ENCODE measurements at places on chromosomes 3 and 15.

GRCh38 chr3:113271594-113272384 is 60.4 kb downstream of the BOC start:
- DNase-seq: no peak

DNA sequence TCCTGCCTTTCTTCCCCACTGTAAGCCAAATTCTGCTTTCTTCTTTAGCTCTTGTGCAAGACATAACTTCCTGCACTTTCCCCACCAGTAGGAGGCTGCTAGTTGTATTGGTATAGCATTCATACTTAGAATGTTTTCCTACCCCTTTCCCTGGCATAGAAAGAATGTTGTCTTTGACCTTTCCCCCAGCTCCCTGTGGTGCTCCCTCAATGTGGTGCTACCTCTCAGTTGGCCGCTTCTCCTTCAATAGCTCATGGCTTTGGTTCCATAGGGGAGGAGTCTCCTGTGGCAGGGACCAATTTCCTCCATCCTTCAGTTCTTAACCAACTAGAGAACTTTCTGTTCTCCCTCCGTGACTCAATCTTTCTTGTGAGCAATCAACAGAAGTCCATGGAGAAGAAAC is 67.5 kb upstream of the AKAP13 start:
- peak; percentile 54 for DNase-seq

- DNase-seq: no peak
Measured at GRCh38 chr15:55576943-55577342, 11.2 kb downstream of the PYGO1 start.

- no peak for DNase-seq
Measured at GRCh38 chr3:108894981-108895380, 58.7 kb downstream of the GUCA1C start.

- DNase-seq: no peak
Measured at GRCh38 chr3:130907966-130908365, 14.1 kb downstream of the ATP2C1 start.

DNA sequence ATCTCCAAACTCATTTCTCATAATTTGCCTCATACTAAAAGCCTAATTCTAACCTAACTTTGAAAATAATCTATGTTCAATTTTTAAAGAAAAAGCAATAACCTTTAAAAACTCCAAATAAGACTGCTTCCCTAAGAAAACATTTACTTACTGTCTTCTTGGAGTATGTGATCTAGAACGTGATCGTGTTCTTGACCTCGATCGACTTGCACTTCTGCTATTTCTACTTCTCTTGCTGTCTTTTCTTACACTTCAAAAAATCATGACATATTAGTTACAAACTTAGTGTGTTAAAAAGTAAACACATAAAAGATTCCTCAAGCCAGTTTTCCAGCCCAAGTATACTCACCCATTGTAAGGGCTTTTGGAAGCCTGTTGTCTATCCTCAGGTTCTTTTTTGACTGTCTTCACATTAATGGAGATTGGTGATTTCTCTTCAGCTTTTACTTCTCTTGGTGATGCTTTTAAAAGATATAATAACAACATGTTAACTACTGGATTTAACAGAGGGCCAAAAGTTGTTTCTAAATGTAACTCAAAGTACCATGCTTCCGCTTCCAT is 10.7 kb downstream of the CCNL1 start:
- DNase-seq: no peak

DNA sequence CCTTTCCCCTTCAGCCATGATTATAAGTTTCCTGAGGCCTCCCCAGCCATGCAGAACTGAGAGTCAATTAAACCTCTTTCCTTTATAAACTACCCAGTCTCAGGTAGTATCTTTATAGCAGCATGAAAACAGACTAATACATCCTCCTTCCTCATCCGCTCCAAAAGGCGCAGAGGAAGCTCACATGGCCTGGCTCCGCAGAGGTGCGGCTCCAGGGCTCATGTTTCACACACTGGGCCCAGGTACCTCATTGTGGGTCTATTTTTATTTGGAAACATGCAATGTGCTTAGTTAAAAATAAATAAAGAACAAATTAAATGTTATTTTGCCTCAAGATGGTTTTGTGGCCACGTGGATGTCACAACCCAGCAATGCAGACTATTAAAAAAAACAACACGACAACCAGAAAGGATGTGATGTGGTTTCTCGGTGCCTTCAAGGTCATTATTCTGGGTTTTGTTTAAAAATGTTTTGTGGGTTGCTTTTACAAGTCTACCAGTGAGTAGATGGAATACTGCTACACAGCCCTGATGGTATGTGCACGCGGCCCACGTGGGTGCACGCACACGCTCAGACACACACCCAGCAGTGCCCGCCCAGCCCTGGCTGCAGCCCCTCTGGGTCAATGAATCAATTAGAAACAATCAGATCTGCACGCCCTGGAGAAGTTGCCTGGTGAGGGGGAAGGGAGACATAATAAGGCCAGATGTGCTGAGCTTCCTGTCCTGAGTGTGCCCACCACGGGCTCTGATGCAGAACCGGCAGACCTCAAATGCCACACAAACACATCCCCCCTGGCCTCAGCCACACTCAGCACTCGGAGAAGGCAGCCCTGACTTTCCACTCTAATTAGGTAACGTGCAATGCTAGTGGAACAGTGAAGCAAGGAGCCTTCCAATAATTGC is 140.1 kb downstream of the ADAMTS17 start:
- no peak for DNase-seq

- DNase-seq: no peak
Measured at GRCh38 chr3:59142556-59142955, 92.7 kb upstream of the CFAP20DC start.

DNA sequence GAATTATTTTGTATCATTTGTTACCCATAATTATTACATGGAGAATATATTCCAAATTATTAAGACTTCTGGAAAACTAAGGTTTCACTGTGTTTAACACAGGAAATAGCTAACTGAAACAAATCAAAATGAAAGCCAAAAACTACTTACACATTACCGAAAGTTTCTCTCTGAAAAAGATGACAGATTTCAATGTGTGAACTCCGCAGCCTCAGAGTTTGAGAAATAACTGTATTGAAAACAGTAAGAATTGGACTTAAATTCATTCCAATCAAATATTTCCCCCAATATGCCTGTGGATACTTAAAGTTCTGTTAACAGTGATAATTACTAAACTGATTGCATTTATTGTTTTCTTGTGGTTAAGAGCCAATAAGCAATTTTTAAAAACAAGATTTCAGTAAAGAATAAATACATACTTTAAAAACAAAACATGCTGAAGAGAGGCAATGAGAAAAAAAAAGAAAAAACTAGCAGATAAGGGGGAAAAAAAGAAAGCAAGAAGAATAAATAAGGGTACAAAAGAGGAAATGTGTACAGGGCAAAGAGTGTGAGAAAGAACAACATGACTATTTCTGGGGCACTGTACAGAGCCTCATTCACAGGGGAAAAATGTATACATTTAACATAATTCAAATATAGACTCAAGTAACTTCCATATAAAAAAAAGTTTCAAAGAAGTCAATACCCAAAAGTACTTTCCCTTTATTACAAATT is 30.7 kb downstream of the DENND4A start:
- no peak for DNase-seq

- DNase-seq: no peak
Measured at GRCh38 chr15:101307048-101307896, 12.2 kb upstream of the SNRPA1 start.

- no peak for DNase-seq
Measured at GRCh38 chr15:101194546-101195125, 57.2 kb downstream of the CHSY1 start.

GRCh38 chr3:151199554-151200438 is 3.2 kb downstream of the GPR171 start:
- DNase-seq: no peak

GRCh38 chr15:50907601-50908208 is 778 bp upstream of the AP4E1 start:
- DNase-seq: peak; percentile 60

- no peak for DNase-seq
Measured at GRCh38 chr3:4994144-4994730, 15.0 kb downstream of the BHLHE40 start.

All from iPS-NIHi11 (cell line).